ENCODE measurements at places on chromosomes 16 and 17.

DNA sequence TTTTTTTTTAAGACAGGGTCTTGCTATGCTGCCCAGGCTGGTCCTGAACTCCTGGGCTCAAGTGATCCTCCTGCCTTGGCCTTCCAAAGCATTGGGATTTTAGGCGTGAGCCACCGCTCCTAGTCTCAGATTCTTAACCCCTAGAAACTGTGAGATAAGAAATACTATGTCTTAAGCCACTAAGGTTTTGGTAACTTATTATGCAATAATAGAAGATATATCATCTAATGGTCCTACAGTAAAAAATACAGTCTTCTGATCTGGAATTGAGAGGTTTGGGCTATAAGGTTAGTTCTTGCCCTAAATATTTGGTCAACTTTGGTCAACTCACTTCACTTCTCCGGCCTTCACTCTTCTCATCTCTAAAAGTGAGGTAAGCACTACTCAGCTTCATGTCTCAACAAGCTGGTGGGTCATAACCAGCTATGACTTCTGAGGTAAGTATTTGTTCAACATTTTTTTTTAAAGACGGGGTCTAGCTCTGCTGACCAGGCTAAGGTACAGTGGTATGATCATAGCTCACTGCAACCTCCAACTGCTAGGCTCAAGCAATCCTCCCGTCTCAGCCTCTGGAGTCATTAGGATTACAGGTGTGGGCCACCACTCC, 14.7 kb downstream of the RAD51D start:
- DNase-seq = no peak

- DNase-seq = no peak
These were observed 63.7 kb upstream of the SIAH1 start for GRCh38 chr16:48448841-48449481.

- no peak for DNase-seq
These were observed 22.6 kb upstream of the ANKFN1 start for GRCh38 chr17:56130631-56131030.

DNA sequence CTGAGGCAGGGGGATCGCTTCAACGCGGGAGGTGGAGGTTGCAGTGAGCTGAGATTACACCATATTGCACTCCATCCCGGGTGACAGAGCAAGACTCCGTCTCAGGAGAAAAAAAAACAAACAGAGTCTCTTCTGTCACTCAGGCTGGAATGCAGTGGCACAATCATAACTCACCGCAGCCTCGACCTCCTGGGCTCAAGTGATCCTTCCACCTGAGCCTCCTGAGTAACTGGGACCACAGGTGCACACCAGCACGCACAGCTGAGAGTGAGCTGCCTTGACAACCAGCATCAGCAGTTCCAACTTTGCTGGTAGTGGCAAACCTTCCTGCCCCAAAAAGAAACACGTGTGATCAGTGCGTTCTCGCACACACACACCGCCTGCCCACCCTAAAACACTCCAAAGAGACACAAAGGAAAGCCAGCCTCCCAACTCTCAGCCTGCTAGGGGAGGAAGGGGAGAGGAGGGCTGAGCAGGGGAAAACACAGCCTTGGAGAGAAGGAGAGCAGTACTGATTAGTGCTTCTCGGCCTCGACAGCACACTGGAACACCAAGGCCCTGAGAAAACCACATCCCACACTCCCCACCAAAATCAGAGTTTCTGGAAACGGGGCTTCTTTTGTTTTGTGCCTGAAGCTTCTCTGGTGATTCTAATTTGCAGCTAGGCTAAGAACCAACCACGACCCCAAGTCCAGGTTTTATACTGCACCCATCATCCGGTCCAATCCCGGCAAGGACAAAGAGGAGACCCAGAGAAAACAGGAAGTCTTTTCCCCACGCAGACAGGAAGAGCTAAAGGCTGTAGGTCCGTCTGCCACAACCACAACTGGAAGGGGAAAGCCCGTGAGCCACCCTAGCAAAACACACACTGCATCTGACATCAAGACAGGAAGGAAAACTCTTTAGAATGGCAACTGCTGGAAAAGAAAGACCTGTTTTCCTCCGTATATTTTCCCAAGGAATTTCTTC, 28.8 kb downstream of the ZCCHC14 start:
- DNase-seq = no peak

DNA sequence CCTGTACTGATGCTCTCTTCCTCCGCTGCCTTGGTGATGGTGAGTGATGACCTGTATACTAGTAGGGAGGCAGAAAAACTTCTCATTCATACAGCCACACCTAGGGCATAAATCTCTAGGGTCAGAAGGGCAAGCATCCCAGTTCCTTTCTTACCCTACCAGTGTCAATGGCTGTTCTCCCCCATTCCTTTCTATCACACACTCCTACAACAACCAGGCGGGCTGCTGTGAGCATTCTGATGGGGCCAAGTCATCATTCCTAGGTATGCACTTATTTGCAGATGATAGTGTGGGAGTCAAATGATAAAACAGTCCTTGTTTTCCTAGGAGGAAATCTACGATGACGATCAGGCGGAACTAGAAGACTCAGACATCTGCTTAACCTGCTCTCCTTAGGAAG, 14.0 kb upstream of the SLC6A4 start:
- no peak for DNase-seq

DNA sequence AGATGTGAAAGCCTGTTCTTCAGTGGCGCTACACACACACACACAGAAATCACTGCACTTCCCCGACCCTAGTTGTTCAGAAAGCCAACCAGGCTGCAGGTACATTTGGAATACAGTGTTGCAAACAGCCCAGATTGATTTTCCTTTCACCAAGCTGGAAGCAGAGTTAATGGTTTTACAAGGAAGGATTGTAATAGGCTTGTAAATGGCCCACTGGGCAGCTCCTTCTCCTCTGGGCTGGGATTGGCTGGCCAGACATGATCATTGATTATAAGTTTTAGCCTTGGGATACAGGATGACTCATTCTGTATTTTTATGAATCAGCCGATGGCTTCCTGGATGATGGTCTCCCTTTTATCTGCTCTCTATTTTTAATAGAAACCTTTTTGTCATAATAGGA, 2.5 kb downstream of the VAT1L start:
- DNase-seq = no peak

DNA sequence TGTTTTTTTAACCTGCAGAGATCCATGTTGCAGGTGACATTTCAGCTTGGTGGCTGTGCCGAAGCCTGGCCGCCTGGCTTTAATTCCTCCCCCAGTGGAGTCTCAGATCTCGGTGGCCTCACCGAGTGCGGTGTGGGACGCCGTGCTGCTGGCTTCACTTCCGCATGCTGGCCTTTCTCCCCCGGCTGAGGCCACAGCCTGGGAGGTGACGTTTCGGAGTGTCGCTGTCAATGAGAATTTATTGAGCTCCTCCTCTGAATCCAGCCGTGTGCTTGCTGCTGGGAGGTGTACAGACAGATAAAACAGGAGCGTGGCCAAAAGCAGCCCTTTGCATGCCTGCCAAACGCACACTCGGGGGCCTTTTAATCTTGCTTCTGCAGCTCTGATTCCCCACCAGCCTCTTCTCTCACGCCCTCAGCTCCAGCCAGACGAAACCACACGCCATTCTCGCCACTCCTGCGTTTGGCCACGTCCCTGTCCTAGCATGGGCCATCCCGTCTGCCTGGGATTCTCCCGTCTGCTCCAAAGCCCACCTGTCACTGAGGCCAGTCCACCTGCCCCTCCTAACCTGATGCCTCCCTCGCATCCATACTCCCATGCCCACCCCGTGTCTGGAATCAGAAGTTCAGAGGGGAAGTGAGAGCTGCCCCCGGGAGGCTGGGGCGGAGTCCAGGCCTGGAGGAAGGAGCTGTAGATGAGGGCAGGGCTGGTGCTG, 3.6 kb downstream of the GSE1 start:
- DNase-seq = no peak

- DNase-seq = no peak
These were observed 21.6 kb downstream of the LASP1 start for GRCh38 chr17:38891441-38891840.

GRCh38 chr16:4328782-4329775, 13.2 kb downstream of the GLIS2 start:
- no peak for DNase-seq

DNA sequence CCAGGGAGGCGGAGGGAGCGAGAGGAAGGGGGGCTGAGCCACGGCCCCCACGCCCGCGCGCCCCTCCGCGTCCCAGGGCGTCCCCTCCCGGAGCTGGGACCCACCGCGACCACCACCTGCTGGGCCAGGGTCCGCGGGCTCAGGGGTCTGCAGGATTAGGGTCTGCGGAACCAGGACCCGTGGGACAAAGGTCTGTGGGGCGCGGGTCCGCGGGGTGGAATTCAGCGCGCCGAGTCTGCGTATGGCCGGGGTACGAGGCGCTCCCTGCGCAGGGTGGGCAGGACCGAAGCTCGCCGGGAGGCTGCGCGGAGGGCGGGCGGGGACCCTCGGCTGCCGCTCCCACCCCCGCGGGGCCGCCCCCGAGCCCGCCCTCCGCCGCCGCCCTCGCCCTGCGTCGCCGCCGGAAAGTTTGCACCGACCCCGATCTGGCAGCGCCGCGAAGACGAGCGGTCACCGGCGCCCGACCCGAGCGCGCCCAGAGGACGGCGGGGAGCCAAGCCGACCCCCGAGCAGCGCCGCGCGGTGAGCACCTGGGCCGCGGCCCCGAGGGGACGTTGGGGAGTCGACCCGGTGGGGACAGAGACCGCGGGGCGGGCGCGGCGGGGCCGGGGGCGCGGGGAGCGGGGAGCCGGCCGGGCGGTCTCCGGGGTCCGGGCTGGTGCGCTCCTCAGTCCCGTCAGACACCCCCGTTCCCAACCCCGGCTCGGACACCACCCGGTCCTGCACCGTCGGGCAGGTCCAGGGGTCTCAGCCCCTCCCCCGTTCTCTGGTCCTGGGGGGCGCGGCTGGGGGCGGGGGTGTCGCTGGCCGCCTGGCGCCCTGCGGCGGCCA, at the start of gene GCGR:
GCGR (plus strand) TSS at position 423 of the 831 bp plus-strand sequence. CDS start 4,869 bp downstream, outside the sequence.
- DNase-seq = no peak

- no peak for DNase-seq
These were observed 30.0 kb downstream of the HNF1B start for GRCh38 chr17:37714897-37715296.

- no peak for DNase-seq
These were observed 149.6 kb downstream of the KATNIP start for GRCh38 chr16:27699540-27699939.

GRCh38 chr17:13106171-13106570, 88.3 kb upstream of the ELAC2 start:
- DNase-seq = no peak

- DNase-seq = no peak
These were observed 212.4 kb downstream of the SNX29 start for GRCh38 chr16:12188935-12189249.

- DNase-seq = no peak
These were observed 37.9 kb downstream of the CLEC3A start for GRCh38 chr16:78060295-78060694.

DNA sequence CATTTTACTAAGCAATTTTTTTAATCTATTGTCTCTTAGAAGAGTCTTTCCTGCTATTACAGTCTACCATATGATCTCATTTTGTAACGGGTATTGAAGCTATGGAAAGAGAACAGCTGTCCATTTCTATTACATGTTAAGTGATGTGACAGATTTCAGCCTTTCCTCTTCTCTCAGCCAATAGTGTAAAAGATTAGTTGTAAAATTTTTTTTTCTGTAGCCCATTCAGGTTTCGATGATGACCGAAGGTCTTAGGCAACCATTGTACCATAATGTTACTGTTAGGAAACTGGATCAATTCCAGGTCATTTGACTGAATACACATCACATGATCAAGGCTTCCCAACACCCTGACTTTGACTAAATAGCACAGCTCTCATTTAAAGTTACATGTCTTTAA, 147.6 kb upstream of the HLF start:
- no peak for DNase-seq
